ENCODE measurements at places on chromosomes 4 and X.

GRCh38 chrX:119870626-119871131 lies 854 bp downstream of the RNF113A start:
- DNase-seq, result no peak

DNA sequence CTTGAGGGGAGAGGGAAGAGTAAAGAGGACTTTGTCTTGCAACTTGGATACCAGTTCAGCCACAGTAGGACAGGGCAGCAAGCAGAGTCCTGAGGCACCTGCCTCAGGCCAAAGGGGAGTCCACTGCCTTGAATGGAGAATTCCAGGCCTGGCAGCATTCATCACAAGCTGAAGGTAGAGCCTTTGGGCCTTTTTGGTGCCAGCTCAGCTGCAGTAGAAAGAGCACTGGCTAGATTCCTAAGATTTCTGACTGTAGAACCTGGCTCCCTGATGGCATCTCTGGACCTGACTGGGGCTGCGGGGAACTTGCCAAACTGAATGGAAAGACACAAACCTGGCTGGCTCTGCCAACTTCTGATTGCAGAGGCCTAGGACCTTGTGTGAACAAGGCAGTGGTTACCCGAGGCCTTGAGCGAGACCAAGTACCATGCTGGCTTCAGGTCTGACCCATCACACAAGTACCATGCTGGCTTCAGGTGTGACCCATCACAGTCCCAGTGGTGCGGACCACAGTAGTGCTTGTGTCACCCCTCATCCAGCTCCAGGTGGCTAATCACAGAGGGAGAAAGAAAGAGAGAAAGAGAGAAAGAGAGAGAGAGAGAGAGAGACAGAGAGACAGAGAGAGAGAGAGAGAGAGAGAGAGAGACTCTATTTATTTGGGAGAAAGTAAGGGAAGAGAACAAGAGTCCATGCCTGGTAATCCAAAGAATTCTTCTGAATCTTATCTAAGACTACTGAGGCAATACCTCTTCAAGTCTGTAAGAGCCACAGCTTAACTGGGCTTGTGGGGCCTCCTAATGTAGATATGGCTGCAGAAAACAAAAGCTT lies 137.6 kb upstream of the SPIN4 start:
- no peak for DNase-seq

- no peak for DNase-seq
Observed at GRCh38 chr4:112807083-112807482, 170.1 kb downstream of the LARP7 start.

GRCh38 chrX:149760965-149761364 lies 12.9 kb upstream of the HSFX1 start:
- no peak for DNase-seq

GRCh38 chr4:40721730-40722171 lies 28.0 kb upstream of the NSUN7 start:
- no peak for DNase-seq

DNA sequence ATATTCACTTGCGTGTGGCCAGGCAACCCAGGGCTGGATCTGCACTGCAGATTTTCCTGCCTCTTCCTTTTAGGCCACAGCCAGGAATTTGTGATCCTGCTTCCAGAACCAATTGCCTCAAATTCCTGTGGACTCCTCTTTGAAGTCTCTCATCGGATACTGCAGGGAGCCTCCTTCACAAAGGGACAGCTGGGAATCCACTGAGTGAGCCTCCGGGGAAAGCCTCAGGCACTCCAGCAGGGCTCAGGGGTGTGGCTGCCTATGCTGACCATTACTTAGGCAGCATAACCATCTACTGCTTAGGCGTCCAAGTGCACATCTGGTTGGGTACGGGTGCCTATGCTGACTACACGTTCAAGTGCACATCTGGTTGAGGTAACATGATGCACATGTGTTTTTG lies 321.5 kb downstream of the NLGN4X start:
- no peak for DNase-seq

GRCh38 chrX:88612870-88613329 lies 134.1 kb upstream of the CPXCR1 start:
- no peak for DNase-seq

- DNase-seq, result peak; percentile 27
Observed at GRCh38 chr4:165204462-165204830, 2.9 kb upstream of the KLHL2 start.

DNA sequence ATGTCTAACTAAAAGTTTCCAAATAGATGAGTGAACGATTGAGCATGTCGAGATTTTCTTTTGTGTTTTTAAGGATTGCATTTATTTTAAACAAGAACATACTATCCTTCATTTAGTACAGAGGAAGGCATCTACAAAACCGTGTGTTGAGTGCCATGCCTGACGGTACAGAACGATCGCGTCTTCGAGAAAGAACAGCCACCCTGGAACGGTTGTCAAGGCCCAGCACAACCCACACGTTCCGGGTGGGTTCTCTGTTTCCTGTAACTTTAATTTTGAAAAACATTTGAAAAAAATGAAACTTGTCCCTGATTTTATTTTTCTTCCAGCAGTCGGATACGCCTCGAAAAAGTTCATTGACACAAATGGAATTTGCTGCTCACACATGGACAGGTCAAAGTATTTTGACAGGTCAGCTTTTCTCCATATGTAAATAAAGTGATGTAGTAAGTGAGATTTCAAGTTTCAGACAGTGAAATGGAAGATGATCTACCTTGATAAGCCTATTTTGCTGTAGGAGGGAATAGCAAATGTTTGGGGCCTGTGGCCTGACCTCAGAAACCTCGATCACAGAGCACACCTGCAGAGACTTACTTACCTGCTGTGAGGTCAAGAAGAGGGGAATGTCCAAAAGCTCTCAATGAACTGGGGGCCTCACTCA lies 24.4 kb upstream of the CYP4V2 start:
- DNase-seq, result no peak

GRCh38 chr4:734075-734474 lies 28.4 kb downstream of the PCGF3 start:
- DNase-seq, result no peak

GRCh38 chr4:124633285-124633941 lies 79.1 kb downstream of the ANKRD50 start:
- no peak for DNase-seq

- DNase-seq, result no peak
Observed at GRCh38 chr4:186307916-186308315, 41.9 kb downstream of the F11 start.

- DNase-seq, result no peak
Observed at GRCh38 chr4:103002551-103002950, 17.0 kb downstream of the SLC9B1 start.

DNA sequence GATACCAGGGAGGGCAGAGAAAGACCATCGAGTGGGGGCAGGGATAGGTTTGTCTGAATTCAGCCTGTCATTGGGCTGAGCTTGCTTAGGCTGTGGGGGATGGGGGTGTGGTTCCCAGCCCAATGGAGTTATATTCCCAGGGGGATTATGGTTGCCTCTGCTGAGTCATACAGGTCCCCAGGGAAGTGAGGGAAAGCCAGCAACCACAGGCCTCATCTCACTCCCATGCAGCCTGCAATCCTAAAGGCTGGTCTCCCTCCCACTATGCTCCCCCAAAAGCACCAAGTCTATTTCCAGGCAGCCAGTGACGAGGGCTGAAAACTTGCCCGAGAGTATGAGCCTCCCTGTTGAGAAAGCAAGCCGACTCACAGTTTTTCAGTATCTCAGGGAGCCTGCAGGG lies 39.3 kb downstream of the AFM start:
- DNase-seq, result no peak

DNA sequence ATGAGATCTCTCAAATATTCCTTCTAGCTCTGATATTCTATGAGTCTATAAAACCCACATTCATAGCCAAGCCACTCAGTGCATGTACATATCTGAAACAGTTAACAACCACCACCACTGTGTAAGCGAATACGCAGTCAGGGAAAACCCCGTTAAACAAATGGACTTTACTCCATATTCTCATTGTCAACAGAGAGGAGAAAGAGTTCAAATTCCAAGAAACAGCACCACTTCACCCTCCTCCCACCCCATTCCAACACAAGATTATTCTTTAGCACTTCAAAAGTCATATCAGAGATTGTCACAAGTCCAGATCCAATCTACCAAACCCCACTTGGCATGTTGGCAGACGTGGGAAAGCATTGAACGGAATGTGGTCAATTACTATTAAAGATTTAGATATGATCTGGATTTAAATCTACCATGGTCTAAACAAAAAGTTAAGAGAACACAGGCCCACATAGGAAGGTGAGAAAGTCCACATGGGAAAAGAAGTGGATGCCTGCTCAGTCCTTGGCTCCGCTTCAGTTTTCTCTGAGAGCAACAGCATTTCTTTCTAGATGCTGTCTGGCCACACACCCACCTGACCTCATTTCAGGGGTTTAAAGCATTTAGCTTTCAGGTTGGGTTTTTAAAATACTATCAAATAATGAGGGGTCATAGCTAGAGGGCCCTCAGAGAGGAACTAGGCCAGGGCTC lies 39.8 kb upstream of the KLHL13 start:
- no peak for DNase-seq

- DNase-seq, result no peak
Observed at GRCh38 chr4:10040049-10040892, 19.0 kb upstream of the SLC2A9 start.

GRCh38 chr4:137529432-137529831 lies 2.9 kb downstream of the PCDH18 start:
- DNase-seq, result no peak

GRCh38 chr4:47381172-47381571 lies 82.3 kb downstream of the COMMD8 start:
- DNase-seq, result no peak

DNA sequence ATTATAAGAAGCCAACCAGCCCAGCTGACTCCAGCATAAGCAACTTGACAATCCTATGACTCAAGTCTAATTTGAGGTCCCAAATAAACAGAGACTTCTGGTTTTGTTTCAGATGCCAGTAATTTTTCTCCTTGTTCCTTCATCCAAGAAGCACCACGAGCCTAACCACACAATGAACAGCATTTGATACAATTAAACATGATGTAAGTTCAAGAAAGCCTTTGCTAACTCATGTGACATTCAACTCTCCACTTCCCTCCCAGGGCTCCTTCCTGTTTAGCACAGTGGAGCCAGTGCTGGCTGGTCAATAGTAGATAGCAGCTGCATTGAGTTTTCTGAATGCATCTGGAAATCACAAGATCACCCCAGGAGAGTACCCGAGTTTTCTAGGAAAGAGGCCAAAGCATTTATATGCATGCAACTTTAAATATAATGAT lies 206.3 kb downstream of the ARHGAP24 start:
- no peak for DNase-seq

Measured in K562 (cell line).